ENCODE measurements at places on chromosomes 11 and 22. TPM values are rescaled to one million over a fixed set of nuclear protein-coding genes. Genes with fewer than 3 reads are reported as not detected.

- no peak for DNase-seq
Observed at GRCh38 chr11:132228746-132229325, 858.4 kb downstream of the NTM start.

BIRC3 gene
- 4.2 TPM for total RNA-seq

USH1C gene
- not detected for total RNA-seq

GRCh38 chr11:117565709-117566108, 231.3 kb downstream of the DSCAML1 start:
- DNase-seq = no peak

GAL gene
- not detected for total RNA-seq

GRCh38 chr11:108501396-108501795, 3.2 kb upstream of the POGLUT3 start:
- DNase-seq = no peak

GRCh38 chr22:46728470-46728869, 9.6 kb downstream of the CERK start:
- no peak for DNase-seq

GPHA2 gene
- total RNA-seq = 11.6 TPM

ABCG4 gene
- not detected for total RNA-seq

DNA sequence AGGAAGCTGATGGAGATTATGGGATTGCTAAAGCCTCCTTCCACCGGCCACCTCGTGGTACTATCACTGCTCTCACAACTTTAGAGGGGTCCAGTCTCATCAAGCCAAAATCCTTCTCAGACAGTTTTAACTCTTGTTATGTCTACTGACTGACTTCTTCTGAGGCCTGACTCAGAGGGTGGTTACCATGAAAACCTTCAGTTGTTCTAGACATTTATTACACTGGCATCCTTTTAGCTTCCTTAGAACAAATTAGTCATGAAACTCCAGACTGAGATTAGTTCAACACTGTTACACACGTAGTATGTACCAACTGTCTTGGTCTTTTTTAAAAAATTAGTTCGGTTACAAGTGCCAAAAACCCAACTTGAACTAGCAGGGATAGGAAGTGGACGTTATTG, 7.5 kb downstream of the DIXDC1 start:
- DNase-seq = no peak
